Caco-2 (cell line): ENCODE measurements at places on chromosomes 5 and 9.
A peak's percentile ranks its signal among the peaks of the same experiment; 100 is the strongest.

- no peak for DNase-seq
These were observed at the start of gene PCDHA7 for GRCh38 chr5:140833993-140834392. PCDHA7 (plus strand) TSS chr5:140834269; CDS start chr5:140834384, 115 bp downstream.

- DNase-seq, result no peak
These were observed 11.8 kb upstream of the ZDHHC11 start for GRCh38 chr5:862367-863243.

DNA sequence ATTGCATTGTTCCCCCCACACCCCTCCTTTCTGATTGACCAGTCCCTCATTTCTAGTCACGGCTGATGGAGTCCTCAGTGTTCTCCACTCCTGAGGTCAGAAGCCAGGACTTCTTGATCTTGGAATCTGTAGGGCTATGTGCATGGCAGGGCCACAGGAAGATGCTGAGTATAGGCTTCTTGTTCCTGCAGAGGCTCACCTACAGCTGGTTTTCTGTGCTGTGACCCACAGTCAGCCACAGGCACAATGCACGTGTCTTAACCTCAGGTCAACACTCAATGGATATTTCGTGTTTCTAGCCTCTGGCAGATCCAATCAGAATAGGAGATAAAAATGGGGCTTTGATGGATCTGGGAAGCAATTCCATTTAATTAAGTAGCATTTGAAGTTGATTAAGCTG, 14.3 kb upstream of the CXCL14 start:
- no peak for DNase-seq

- DNase-seq, result no peak
These were observed 764.0 kb upstream of the EDIL3 start for GRCh38 chr5:85148701-85149100.

DNA sequence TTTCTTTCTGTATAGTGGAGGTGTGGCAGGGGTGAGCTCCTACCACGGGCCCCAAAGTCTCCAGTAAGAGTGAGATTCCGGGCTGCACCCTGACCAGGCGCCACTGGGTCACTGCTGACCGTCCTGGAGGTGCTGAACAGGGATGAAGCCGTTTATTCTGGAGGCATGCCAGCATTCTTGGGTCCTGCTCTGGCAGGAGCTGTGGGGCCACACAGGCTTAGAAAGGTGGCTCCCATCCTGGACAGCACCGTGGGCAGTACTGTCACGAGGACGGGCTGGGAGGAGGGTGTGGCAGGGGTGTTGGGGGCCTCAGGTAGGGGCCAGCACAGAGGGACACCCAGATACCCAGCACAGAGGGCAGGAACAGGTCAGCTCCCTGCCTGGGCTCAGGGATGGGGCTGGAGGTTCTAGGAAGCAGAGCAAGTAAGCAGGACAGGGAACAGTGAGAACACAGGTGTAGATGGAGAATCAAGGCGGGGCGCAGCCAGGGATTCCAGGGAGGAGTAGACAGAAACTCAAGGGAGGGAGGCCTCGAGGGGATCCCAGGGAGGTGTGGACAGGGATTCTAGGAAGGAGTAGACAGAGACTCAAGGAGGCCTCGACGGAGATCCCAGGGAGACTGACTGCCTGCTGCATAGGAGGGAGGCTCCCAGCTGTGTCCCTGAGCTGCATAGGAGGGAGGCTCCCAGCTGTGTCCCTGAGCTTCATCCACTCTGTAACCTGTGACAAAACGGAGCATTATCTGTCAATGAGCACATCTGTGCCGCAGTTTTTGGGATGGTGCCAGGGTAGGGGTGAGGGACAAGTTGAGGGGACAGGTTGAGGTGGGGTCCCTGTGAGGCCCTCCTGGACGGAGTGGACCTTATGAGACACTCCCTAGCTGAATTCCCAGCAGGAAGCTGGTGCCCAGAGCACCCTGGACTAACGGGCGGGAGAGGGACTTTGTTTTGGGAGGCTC, 1.1 kb upstream of the PLEKHG4B start:
- peak; percentile 42 for DNase-seq

DNA sequence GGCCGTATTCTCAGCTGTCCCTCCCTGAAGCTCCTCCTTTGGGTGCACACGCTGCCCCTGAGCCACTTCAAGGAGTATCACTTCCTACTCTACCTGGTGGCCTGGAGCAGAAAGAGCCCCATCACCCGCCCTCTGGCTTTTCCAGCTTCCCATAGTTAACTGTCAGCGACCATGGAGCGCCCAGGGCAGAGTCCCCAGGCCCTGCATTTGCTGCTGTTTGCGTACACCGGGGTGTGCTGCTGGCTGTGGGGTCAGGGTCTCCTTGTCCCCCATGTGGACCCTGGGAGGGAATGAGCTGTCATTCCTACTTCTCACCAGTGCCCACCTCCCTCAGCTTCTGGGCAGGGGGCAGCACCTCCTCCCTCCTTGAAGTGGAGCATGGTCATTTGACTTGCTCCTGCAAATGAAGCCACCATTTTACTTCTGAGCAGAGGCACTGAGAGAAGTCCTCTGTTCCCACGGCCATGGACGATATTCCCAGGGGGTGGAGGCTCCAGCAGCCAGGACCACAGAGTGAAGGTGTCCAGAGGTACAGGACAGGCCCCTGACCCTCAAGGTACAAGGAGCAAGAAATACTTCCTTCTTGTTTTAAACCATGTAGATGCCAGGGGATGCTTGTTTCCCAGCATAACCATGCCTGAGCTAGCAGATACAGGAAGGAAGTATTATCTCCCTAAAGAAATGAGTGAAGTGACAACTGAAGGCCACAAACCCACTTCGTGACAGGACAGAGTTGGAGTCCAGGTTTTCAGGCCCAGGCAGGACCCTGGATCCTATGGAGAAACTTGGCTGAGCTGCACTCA, 40.6 kb upstream of the COL5A1 start:
- no peak for DNase-seq

DNA sequence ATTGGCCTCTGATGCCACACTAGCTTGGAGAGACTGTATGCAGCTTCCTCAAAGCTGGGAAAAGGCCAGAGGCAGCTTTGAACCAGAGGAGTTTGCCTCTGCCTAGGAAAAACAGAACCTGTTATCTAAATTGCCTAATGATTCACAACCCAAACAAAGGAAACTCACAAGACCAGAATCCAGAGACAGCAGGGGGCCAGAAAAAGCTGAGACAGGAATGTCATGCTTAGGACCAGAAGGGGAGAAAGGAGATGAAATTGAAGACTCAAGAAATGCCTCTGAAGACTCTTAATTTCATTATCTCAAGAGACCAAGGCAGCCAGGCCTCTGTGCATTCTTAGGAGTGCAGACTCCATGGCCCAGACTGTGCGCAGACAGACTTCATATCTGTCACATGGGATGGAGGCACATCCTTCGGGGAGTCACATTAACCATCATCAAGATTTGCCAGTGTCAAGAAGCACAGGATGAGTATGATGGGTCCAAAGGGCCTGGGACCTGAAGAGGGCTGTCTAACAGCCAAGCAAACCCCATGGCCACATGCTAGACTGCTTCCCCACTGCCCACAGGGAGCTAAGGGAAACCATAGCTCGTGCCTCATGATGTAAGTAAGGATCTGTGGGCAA, 57.3 kb downstream of the ARSB start:
- DNase-seq, result peak; percentile 69
